ENCODE measurements at places on chromosomes 5 and 9.

GRCh38 chr5:169875091-169875728 lies 105.1 kb downstream of the INSYN2B start:
- no peak for DNase-seq

- no peak for DNase-seq
Measured at GRCh38 chr9:96034553-96035122, 159.1 kb downstream of the ERCC6L2 start.

DNA sequence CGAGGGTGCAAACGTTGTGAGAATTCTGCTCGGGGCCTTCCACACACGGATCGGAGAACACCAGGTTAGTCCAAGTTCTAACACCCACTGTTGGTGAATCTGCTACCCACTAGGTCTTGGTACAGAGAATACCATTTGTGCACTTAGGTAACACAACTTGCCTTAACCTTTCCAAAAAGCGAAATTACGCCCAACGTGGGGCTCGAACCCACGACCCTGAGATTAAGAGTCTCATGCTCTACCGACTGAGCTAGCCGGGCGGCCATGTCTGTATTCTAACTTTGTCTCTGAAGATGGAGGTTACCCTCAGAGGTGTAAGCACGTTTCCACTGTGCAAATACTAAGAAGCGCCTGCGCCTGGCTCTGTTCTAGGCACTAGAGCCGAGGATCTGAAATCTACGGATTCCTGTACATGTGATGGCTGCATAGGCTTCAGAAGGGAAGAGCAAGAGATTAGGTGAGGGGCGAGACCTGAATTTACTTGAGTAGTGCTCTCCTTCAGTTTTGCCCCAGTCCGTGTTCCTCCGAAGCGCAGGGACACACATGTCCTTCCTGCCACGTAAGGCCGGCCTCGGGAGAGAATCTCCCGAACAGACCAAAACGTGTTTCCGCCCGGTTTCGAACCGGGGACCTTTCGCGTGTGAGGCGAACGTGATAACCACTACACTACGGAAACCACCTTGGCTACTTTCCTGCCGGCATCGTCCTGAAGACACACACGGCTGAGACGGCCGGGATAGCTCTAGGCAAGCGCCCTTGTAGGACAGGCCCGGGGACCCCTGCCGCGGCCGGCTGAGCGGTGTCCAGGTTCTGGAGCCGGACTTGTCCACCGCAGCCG lies 1.1 kb upstream of the TRIM41 start:
- peak; percentile 90 for DNase-seq

DNA sequence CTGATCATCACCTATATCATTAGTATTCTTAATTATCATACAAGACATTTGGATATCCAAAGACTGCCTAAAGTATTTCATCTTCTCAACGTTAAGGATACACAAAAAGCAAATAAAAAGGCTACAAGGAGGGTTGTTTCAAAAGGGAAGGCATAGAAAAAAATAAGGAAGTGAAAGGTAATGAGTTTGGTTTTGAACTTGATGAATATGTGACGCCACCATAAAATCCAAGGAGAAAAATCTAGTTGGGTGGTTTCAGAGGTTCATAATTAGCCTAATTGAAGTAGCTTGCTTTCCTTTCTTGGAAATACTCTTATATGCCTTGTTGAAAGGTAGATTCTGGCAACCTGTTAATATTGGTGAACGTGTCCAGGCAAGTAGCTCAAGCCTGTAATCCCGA lies 96.1 kb upstream of the SGCD start:
- no peak for DNase-seq

GRCh38 chr5:123520677-123521247 lies 8.8 kb downstream of the CSNK1G3 start:
- no peak for DNase-seq

- no peak for DNase-seq
Measured at GRCh38 chr5:139863855-139864558, 68.4 kb downstream of the PSD2 start.

DNA sequence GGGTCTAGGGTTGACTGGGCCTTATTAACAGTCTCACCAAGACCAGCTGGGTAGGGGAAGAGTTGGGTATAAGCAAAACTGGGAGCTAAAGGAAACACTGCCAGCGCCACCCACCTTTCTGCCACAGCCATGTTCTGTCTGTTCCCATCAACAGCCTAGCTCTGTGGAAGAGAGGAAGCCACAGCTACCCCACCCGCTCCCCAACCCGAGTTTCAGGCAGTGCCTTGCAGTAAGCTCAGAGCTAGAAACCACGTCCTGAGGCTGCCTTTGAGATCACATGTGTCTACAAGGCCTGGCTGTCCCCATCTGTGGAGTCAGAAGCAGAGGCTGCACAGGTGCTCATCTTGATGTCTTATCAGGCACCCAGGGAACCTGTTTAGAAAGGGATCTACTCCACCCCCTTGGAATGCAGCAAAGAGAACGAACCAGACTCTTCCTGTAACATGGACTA lies 15.3 kb downstream of the HNRNPH1 start:
- no peak for DNase-seq

DNA sequence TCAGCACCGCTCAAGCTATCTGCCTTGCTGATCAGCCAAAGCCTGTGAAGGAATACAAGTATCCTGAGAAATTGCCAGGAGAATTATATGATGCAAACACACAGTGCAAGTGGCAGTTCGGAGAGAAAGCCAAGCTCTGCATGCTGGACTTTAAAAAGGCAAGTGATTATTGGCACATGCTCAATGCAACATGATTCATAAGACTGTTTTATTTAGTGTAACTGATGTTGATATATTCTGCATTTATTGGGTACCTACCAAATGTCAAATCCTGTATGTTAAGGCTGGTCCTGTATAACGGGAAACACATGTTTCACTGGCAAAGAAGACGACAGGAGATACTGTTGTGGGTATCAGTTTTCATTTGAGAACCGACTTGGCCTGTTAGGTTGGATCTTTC lies 69.0 kb downstream of the ADAMTS16 start:
- peak; percentile 15 for DNase-seq

GRCh38 chr5:180330810-180331646 lies 22.1 kb downstream of the GFPT2 start:
- no peak for DNase-seq

DNA sequence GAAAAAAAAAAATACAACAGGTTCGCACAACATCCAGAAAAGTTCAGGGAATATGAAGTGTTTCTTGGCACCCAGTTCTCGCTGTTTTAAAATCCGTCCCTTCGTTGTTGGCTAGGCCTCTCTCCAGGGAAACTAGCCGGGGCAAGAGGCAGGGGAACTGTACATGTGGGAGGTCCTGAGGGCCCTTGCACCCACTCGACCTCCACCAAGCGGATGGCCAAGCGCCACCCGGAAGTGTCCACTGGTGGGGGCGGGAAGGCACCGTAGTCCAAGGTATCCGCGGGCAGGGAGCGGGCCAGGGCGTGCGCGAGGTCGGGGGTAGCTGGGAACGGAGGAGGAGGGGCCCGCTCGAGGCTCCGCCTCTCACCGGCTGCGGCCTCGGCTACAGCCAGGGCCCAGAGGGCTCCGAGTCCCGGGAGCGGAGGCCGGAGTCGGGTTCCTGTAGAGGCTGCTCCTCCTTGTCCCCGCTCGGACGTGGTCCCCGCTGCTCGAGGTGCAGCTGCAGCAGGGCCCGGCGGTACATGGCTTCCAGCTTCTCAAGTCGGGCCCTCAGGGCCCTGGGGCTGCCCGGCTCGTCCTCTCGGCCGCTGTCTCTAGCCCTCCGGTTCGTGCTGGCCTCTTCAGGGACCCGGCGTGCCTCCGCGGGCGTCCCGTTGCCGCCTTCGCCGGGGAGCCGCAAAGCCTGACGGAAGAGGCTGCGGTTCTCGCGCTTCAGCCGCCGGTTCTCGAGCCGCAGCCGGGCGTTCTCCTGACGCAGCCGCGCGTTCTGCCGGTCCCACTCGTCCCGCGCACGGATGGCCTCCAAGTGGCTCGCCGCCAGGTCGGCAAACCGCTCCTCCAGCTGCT lies 720 bp downstream of the TUSC1 start:
- no peak for DNase-seq

GRCh38 chr9:15295761-15296405 lies 11.1 kb downstream of the TTC39B start:
- DNase-seq: no peak

DNA sequence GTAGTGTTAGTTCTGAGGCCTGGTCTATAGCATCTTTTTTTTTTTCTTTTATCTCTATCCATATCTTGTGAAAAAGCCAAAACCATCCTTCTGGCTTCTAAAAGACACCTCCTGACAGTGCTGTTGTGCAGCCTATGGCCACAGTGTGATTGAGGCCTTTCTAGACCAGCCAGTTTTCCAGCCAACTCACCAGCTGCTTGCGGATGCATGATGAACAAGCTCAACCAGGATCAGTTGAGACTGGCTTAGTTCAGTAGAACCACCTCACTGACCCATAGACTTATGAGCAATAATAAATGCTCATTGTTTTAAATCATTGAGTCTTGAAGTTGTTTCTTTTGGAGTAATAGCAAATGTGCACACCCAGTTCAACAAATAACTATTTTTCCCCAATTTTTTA lies 296.9 kb downstream of the FAM170A start:
- no peak for DNase-seq

Measured in HFF-Myc (cell line).